ENCODE measurements at places on chromosomes 12 and 14. TPM values are rescaled to one million over a fixed set of nuclear protein-coding genes. Genes with fewer than 3 reads are reported as not detected.

DNA sequence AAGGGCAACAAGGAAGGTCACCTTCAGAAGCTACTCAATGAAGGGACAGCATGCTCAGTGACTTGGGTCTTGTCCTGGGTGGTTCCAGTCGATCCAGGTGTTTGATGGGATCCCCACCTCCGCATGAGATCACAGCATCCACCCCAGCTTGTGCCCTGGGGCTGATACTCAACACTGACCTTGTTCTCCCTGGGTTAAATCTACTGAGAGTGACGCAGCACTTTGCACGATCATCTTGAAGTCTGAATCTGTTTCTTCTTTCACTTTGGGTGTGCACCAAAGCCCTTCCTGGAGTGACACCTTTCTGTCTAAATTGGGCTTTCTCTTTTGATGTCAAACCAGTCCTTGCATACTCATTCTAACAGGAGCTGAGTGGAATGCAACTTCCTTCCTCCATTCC is 13.8 kb downstream of the NOS1 start:
- DNase-seq: no peak

DIO2 gene
- total RNA-seq: 1.6 TPM

DNA sequence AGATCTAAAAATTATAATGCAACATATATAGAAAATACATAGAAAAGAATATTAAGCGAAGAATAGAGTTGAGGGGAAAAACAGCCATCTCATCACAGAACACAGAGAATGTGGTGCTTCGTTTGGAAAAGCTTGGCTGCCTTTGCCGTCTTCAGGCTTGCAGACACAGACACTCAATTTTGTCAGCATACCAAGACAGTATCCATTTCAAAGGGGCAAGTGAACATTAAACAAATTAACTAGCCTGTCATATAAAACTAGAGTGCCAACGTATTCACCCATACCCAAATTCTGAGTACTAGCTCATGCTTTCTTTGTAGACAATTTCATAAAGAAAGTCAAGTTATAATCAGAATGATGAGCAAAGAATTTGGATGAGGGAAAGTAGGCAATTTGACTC is 40.5 kb downstream of the DMAC2L start:
- no peak for DNase-seq

- no peak for DNase-seq
Observed at GRCh38 chr12:22788913-22789312, 163.9 kb downstream of the ETNK1 start.

GRCh38 chr12:59780605-59781135 is 184.8 kb downstream of the SLC16A7 start:
- DNase-seq: no peak

DNA sequence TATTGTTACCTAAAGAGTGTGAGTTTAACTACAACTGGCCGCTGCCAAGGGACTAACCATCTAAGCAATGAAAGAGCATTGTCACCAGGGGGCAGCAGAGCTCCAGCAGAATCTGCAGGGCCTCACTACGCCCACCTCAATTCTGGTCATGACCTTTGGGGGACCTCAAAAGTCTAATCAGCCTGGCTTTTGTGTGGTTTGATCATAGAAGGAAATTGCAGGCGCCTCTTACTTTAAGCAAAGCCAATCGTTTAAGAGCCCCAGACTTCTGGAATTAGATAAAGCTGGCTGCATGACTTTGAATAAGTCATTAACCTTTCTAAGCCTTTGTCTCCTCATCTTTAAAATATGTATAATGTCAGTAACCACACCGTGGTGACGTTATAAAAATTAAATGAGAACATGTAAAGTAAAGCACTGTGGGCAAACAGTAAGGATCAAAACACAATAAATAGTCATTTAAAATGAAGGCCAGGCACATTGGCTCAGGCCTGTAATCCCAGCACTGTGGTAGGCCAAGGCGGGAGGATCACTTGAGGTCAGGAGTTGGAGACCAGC is 58.6 kb downstream of the TBX3 start:
- no peak for DNase-seq

- DNase-seq: no peak
Observed at GRCh38 chr14:91068642-91069041, 8.2 kb upstream of the RPS6KA5 start.

Data from Right ventricle myocardium inferior (tissue), 1 donor.